Hematopoietic multipotent progenitor cell treated with erythropoietin and hydrocortisone succinate and interleukin-3 and kit ligand, for 6 days (in vitro differentiated cells): ENCODE measurements at places on chromosomes 16 and 17.

GRCh38 chr17:48561884-48562810 lies 16.0 kb downstream of the HOXB4 start:
- DNase-seq = no peak

- peak; percentile 75 for DNase-seq
These were observed 38.3 kb downstream of the ABCC12 start for GRCh38 chr16:48117217-48118105.

DNA sequence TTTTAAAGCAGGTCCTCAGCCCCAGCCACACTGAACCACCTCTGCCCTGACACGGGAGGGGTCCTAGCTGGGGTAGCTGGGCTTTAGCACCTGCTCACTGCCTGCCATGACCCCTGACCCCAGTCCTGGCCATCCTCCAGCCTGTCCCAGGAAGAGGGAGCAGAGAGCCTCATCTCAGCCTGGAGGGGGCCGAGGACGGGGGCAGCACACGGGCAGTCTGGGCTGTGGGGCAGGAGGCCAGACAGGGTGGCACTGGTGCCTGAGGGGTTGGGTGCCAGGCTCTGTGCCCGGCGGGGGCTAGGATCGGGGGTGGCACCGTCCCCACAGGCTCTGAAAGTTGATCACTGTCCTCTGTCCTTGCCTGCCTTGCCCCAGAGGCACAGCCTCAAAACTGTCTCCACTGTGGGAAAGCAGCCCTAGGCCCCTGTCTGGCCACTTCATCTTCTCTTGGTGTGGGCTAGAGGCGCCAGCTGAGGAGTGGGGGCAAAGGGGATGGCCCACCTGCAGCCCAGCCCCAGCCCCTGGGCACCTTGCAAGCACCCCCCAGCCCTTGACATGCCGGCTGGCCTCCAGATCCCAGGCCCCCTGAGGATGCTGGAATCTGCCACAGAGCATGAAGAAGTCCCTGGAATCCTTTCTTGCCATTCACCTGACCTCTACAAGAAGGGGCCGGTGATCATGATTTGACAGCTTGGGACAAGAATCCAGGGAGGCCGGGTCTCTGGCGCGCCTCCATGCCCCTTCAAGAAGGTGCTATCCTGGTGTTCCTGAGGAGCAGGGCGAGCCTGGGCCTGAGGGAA lies 15.7 kb downstream of the ENDOV start:
- DNase-seq = no peak

- peak; percentile 26 for DNase-seq
These were observed 10.9 kb downstream of the SLC13A2 start for GRCh38 chr17:28484296-28484695.
